Jurkat, Clone E6-1 (cell line): ENCODE measurements at places on chromosomes 11 and 22.

DNA sequence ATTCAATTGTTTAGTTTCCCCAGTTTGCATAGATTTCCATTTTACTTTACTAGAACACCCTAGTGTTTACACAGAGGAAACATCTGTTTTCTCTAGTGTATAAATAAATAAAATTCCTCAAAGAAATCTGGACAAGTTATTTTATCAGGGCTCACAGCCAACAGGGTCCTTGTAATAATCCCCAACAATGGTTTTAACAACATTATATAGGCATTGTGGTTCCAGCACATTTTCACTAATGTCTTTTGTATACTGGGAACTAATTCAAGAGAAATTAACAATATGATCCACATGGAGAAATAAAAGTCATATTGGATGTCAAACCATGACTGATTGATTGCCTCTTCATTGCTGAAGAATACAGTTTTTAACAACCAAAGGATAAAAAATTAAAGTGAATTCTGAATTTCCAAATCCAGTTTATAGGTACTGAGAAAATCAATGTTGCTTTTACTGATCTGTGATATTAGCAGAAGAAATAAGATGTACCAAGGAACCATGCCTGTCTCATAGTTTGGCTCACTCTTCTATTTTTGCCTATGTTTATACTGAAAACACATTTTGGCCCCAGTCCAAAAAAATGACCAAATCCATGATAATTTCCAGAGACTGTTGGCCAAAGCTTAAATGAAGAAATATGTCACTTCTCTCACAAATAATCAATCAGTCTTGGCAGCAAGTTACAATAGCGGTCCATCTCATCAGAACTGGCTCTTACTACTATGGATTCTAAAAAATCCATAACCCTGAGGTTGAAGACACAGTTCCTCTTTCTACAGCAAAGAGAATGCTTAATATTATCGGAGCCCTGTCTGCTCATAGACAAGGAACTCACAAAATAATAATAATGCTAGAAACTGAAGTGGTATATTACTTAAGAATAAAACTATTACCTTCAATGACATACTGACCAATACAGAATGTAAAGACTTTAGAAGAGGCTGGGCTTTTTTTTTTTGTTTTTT is 1.4 kb upstream of the MS4A13 start:
- DNase-seq, result no peak

GRCh38 chr11:76798671-76799065 is 15.5 kb downstream of the TSKU start:
- DNase-seq, result no peak

DNA sequence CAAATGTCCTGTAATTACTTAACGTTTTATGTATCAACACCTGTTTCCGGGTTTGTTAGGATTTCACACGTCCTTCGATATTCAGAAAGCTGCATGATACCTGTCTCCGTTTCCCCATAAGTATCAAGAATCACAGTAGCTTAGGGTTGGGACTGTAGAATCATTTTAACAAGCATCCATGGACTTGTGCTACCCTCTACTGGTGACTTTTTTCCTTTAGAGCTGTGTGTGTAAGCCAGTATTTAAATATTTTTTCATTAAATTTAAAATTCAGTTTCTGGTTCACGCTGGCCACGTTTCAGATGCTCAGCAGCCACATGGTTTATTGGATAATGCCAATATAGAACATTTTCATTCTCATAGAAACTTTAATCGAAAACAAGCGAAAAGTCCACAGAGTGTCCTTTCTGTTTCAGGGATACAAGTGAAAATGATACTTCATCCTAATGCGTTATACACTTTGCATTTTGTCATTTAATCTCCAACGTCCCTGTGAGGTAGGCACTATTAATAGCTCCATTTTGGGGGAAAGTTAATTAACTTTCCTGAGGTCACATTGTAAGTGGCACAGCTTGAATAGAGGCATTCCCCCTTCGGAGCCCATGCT is 61.5 kb upstream of the SLC25A18 start:
- peak; percentile 79 for DNase-seq

- peak; percentile 51 for DNase-seq
These were observed 17.0 kb upstream of the IL2RB start for GRCh38 chr22:37166675-37167066.

DNA sequence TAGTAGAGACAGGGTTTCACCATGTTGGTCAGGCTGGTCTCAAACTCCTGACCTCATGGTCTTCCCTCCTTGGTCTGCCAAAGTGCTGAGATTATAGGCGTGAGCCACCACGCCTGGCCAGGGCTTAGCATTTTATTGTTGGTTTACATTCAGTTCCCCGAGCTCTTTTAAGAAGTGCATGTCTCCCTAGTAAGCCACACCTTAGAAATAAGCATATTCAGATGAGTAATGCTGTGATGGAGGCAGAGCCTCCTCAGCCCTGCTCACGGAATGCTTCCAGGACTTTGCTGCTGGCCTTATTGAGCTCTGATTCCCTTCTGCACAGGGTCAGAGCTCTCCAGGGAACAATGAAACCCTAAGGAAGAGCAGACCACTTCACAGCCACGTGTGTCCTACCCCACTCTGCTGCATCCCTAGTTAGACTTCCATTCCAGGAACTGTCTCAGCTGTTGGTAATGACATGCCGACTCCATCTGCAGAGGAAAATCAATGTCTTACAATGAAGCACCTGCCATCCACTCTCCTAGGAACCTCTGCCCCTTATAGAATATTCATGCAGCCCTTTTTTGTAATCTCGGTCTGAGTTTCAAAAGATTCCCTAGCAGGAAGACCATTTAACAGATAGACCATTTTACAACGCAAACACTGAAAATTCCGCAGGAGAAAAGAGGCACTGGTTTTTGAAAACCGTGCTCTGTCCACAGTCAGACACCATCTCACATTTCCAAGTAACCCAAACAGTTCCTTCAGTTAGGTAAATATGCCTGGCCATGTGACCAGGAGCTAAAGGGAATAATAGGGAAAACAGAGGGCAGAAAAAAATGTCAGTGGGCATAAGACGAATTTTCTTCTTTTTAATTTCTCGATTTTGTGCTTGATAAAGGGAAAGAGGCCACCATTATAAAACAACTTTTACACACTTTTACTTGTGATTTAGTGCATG is 1.7 kb upstream of the JAM3 start:
- DNase-seq, result no peak

GRCh38 chr11:1337647-1338007 is 28.2 kb upstream of the TOLLIP start:
- no peak for DNase-seq

DNA sequence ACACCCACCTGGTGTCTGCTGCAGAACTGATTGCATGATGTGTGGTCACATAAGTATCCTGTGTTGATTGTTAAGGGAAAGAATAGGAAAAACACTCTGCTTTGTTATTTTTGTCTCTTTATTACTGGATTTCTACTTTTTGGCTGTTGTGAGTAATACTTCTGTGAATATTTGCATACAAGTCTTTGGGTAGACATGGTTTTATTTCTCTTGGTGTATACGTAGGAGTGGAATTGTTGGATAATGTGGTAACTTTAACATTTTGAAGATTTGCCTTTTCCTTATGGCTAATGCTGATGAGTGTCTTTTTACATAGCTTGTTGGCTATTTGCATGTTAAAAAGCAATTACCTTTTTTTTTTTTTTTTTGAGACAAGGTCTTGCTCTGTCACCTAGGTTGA is 13.1 kb downstream of the PPP6R3 start:
- DNase-seq, result no peak

DNA sequence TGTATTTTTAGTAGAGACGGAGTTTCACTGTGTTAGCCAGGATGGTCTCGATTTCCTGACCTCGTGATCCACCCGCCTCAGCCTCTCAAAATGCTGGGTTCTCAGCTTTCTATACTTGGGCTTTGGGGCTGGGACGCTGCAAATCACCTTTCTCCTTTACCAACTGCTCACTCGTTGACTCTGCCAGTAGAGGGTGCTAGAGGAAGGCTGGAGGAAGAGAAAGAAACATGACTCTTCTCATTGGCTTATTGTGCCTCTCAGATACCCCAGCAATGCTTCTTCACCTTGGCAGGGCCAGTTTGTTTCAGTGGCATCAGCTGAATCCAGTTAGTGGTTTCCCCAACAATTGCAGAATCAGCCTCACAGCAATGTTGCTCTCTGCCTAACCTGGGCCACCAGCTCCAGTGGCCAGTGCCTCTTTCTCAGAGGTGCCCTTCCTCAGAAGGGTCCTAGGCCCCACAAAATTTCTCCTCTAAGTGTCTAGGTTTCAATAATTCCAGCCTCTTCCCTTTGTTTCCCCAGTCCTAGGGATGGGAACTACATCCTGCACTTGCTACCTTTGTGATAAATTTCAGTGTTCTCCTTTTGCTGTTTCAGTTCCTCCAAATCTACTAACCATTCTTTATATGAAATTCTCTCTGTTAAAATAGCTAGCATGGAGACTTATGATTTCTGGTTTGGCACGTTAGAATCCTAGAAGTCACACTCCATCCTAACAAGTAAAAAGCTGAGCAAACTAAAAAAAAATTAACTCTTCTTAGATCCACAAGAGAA is 71.5 kb upstream of the VSTM5 start:
- DNase-seq, result peak; percentile 44

DNA sequence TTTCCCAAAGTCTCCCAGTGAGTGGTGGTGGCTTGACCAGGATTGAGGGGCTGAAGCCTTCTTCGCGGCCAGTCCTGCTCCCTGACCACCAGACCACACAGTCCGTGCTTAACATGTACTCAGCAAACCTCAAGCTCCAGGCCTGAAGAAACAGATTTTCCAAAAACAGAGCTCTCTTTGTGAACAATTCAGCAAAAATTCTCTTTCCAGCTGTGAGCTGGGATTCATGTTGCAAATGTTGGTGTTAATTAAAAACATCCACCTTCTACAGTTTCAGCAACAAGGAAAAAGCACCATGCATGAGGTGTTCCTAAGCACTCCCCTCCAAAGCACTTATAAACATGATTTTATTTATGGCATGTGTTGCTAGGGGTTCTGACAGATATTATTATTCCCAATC is 129.5 kb downstream of the ETS1 start:
- no peak for DNase-seq

DNA sequence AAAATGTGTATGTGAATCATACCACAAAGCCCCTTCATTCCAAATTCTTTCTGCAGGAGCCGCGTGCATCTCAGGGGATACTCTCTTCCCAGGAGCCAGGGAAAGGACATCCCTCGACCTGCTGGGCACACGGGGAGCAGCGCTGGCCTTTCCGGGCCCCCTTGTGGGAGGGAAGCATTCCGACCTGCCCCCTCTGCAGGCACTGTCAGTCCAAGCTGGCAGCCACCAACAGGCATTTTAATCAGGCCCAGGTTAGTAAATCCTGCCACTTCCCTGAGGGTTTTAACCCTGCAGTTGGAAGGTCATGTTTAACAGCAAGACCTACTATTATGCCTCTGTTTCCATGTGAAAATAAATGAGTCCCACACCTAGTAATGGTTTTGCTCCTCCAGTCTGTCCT is 391.5 kb downstream of the SHANK2 start:
- DNase-seq, result no peak

DNA sequence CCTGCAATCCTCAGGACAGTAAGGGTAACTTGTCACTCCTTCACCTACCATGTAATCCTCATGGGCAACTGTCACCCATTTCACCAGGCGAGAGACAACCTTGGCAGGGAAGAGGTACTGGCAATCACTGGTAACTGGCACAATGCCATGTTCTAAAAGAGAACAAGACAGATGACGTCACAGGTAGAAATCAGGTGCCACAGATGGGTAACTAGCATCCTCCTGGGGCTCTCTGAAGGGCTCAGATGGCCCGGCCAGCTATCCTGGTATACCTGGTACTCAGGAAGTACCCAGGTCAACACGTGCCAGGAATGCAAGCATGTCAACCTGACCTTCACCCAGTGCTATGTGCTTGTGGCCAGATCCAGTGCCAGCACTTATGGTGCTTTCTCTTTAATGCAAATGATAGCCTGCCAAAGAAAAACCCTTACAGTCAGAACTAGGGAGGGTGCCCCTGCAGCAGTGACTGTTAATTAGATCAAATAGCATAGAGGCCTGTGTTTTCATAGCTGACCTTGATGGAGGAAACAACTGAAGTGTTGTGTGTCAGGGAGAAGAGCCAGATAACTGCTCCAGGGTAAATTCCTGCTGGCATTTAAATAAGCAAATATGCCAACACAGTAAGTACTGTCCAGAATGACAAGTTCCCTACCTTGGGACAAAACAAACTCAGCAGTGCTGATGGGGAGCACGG is 36.2 kb downstream of the THOC5 start:
- DNase-seq, result no peak

DNA sequence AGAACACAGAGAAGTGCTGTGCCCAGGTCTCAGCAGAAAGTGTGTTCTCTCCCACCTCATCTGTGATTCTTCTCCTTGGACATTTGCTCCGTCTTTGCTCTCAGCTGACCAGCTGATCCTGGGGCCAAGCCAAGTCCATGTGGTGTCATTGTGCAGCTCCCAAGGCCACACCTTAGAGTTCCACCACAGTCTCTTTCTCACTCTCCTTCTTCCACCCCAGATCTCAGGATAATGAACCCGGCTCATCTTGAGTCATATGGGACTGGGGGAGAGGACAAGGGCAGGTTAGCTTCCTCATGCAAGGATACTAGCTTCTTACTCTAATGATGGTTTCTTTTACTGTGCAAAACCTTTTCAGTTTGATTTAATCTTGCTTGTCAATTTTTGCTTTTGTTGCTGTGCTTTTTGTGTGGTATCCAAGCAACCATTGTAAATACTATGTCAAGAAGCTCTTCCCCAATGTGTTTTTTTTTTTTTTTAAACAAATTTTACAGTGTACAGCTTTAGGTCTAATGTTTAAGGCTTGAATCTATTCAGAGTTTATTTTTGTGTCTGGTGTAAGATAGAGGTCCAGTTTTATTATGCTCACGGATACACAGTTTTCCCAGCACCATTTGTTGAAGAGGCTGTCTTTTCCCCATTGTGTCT is 75.0 kb upstream of the OR4B1 start:
- DNase-seq, result no peak

DNA sequence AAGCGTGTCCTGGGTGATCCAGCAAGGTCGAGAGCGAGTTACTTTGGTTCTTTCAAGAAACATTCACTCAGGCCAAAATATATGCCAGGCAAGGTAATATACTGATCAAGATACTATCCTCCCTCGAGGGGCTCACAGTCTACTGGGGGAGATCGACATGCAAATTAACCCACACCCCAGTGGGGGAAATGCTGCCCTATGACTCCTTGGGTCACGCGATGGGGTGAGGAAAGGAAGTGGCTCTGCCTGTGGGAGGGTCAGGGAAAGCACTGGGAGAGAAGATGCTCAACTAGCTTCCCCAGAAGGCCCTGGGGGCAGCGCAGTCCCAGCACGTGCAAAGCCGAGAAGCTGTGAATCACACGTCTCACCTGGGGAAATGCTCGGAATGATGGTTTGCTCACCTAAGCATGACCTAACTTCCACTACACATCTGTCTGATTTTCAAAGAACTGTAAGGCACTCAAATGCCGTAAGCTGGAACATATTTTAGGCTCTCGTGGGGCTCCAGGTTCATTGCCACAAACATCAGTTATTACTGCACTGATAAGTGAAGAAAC is 130.7 kb downstream of the RCN1 start:
- no peak for DNase-seq

GRCh38 chr22:29032584-29032983 is 29.0 kb downstream of the C22orf31 start:
- no peak for DNase-seq
